ENCODE measurements at places on chromosomes 5 and 9. TPM values are rescaled to one million over a fixed set of nuclear protein-coding genes. Genes with fewer than 3 reads are reported as not detected.

- no peak for DNase-seq
Measured at GRCh38 chr5:10248378-10249260, 1.1 kb downstream of the ATPSCKMT start.

Gene PCDHB12
- 0.64 TPM for total RNA-seq

DNA sequence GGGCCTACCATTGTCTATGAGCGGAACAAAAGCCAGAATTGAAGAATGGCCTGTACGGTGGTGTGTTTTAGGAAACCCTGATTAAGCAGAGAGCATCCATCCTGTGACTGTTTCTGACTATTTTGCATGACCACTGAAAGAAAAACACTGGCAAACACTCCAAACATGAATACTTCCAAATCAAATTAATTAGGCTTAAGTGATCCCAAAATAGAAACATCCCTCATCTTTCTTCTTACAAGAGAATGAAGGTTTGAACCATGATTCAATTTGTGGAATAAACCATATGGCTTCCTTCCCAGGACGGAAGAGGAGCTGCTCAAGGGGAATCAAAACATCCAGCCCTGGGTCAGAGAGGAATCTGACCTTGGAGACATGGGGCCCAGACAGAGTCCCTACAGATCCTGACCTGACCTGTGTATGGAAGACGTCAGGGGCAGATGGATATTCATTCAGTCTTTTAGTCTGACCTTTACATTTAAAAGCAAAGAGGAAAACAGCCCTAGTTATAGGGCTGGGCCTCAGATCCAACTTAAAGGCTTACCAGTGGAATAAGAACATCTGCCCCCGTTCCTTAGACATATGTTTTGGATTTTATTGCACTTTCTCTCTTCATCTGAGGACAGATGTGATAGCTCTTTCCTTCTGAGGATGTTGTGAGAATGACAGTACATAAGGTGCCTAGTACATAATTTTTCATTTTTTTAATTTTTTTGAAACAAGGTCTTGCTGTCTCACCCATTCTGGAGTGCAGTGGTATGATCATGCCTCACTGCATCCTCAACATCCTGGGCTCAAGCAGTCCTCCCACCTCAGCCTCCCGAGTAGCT is 17.6 kb upstream of the RECK start:
- no peak for DNase-seq

DNA sequence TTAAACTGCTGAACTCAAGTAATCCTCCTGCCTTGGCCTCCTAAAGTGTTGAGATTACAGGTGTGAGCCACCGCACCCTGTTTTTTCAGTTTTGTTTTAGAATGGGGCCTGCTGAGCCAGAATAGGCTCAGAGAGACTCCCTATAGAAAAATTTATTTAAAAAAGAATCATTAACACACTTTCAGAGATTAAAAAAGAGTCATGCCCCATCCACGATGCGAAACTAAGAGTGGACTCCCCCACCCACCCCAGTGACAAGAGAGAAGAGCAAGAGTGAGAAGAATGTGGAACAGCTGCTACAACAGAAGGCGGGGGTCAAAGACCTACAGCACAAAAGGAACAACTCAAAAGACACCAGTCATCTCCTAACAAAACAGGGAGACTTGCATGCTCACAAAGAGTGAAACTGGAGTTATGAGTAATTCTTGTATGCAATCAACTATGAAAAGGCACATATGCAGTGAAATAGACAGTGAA is 47.2 kb downstream of the GLDC start:
- no peak for DNase-seq

Gene HACD4
- total RNA-seq, result 3.0 TPM

Gene PNPLA7
- 0.20 TPM for total RNA-seq

Gene SCGB3A2
- total RNA-seq, result not detected

Gene OCLN
- 0.74 TPM for total RNA-seq

Gene MARVELD2
- not detected for total RNA-seq

GRCh38 chr9:31683116-31683515 is 701.3 kb upstream of the ACO1 start:
- DNase-seq, result no peak

Measured in HFFc6 (cell line).